CD4-positive, alpha-beta T cell treated with Interleukin-4 for 4 hours (primary cell): ENCODE measurements at places on chromosomes 2 and 18.

DNA sequence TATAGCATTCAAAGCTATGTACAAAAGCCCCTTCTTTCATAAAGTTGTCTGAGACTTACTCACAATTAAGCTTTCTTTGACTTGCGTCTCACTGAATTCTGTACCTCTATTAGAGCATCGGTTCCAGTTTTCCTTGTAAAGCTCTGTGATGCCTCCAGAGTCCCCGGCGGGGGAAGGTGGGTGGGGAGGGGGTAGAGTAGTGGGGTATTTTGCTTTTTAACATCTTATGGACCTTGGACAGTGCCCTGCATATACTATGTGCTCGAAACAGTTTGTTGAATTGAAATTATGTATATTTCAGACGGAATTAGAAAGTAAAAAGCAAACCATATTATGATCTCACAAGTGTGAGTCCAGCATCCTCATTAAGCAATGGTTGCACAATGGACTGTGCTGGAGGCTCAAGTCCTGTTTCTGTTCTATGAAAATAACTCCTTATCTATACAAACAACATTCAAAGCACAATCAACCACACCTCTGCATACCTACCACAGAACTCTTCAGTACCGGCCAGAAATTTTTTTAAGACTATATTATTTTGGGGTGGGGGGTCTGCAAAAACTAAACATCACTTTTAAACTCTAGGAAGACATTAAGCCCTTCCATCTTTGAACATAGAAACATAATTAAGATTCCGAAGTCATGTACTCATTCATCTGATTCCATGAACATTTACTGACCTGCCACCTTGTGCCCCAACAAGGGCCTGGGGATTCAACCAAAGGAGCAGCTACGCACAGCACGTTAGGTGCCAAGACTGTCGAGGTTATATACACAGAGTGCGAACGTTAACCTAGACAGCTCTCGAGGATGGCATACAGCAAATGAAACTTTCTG, 908 bp downstream of the STAT1 start:
- no peak for DNase-seq

DNA sequence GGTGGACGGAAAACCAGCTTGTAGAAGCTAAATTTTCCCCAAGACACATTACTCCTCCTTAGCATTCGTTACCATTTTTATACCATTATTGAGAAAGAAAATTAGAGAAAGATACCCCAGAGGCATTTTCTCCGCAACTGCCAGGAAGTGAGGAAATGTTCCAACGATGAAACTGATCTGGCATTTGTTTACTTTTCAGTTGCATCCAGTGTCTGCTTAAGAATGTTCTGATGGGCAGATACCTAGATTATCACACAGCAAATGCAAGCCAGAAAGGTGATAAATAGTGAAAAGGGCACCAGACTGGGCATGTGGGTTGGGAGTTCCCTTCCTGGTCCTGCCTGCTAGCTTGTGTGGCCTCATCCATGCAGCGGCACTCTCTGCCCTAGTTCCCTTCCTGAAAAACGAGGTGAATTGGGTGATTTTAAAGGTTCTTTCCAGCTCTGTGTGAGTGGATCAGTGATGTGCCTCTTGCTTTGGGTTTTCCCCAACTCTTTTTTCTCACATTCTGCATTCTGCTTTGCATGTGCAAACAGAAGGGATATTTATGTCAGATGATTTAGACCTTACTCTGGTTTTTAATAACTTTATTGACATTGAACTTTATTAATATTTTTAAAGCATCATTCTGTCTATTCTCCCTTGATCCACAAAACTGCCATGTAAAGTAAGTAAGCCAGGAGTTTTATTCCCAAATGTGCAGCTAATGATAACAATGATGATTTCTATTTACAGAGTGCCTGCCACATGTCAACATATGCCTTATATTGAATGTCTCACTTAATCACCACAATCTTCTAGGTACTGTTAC, 139.6 kb downstream of the INSIG2 start:
- DNase-seq, result no peak

DNA sequence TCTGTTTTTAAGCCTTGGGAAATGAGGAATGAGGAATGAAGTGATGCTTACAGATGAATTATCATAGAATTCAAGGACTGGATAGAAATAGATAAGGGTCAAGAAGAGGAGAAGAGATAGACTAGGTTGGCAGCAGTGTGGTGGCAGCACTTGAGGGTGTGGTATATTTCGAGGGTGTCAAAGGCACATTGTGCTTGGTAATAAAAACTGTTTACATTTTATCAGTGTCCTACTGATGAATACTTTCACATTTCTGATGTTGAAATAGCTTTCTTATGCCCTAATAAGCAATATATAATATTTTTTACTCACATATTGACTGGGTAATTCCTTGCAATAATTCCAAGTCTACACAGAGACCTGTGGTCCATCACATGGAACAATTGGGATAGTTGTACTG, 3.4 kb downstream of the TFPI start:
- no peak for DNase-seq

DNA sequence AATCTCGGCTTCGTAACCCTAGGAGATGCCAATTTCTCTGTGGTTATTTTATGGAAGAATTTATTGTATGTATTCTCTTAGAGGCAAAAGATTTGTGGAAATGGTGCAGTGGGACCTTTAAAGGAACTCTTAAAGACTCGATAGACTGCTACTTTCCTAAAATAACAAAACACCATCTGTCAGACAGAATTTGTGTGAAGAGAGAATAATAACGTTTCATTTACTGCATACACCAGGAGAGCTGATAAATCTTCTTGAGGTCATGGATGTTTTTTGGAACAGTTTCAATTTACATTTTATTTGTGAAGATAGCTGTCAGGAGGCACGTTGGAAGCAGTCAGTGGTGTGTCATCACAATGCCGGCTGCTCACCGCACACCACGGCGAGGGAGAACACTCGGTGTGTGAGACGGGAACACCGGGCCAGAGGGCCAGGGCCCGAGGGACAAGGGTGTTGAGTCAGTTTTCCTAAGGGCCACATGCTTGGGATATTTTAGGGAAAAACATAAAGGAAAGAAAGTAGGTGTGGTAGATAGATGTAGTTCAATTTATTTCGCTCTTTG, 1681.0 kb upstream of the DDX18 start:
- DNase-seq, result no peak

DNA sequence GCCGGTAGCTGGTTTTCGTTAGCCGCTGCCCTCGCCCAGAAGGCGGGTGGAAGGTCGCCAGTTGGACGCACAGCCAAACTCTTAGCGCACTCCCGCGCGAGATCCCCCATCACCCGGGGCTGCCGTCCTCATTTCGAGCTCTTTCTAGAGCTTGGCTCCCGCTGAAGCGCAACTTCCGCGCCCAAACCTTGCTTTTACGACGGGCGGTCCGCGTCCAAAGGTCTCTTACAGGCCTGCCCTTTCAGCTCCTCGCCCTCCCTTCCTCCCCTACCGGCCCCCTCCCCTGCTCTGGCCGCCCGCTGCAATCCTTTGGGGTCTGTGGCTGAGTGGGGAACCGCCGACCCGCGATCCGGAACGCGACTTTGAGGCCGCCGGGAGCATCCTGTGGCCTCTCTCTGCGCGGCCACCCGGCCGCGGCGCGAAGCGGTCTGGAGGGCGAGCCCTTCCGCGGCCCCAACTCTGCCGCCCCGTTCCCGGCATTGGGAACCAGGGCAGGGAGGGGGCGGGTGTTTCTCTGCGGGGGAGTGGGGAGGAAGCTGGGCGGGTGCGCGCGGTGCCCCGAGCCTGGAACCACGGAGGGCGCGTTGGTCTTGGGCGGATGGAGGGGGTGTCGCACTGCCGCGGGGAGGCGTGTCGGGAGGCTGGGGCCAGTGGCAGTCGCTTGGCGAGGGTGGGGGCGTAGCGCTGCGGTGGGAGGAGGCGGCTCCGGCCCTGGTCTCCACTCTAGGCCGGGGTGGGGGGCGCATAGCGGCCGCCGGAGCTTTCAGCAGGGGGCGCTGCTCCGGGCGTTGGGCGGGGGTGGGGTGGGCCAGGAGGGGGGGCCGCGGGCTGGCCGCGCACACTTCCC, at the start of gene GDF7:
TSS of gene GDF7 (plus strand) at position 841 of the 847 bp plus-strand sequence. CDS start 96 bp downstream, outside the sequence.
- no peak for DNase-seq

GRCh38 chr18:74803769-74804168, 206.1 kb downstream of the ZNF407 start:
- no peak for DNase-seq

DNA sequence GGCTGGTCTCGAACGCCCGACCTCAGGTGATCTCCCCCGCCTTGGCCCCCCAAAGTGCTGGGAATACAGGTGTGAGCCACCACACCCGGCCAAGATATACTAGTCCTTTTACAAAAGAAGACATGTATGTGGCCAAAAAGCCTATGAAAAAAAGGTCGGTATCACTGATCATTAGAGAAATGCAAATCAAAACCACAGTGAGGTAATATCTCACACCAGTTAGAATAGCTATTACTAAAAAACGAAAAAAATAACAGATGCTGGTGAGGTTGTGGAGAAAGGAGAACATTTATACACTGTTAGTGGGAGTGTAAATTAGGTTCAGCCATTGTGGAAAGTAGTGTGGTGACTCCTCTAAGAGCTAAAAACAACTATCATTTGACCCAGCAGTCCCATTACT, 26.4 kb downstream of the KLHL23 start:
- no peak for DNase-seq

GRCh38 chr2:114925296-114926255, 483.1 kb downstream of the DPP10 start:
- no peak for DNase-seq

DNA sequence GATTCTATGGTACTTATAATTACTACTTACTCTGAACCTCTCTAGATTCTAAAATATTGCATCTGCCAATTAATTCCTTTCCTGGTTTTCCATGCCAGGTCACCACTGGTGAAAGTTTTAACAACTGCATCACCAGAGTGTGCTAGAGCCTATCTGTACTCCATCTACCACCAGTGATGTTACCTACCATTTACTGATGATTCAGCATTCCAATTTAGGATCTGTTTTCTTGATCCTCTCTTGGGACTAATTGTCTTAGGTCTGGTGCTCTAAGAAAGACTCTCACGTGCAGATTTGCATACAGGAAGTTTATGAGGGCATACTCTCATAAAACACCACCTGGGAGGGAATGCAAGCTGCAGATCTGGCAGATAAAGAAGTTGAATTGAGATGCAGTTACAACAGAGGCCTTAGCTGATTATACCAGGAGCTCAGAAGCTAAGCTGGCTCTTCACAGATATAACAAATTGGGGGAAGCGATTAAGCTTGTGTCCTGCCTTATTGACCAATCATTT, 347.6 kb upstream of the VRK2 start:
- DNase-seq, result no peak

GRCh38 chr2:218325566-218326160, 31.0 kb upstream of the CATIP start:
- DNase-seq, result no peak

- no peak for DNase-seq
Measured at GRCh38 chr2:26870585-26871095, 22.7 kb downstream of the DPYSL5 start.

DNA sequence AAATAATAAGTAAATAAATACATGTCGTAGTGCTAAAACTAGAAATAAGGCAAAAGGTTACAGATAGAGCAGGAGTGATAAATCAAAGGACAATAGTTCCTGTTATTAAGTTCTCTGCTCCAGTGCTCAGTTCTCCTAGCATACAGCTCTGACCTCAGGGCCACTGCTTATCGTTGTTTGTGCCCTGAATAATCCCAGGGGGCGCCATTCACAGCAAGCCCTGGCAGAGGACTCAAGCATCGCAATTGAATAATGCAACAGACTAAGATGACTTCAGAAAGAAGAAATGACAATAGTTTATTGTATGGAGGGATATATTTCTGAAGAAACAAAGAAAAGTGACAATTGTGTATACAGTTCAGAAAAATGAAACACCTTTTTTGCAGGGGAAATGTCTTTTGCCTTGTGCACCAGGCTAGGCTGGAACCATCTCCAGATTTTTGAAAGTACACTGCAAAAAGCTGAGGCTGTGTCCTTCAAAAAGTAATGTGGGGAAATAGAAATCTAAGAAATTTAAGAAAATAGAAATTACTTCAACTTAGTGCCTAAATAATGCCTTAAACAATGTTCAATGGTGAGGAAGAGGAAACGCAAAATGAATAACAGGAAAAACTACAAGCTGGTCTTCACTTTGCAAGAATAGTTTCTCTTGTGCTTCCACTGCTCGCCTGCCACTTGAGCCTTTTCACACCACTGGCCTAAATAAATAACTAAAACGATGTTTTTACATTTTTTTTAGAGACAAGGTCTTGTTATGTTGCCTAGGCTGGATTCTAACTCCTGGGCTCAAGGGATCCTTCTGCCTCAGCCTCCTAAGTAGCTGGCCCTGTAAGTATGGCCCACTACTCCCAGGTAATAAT, 19.0 kb upstream of the CCNYL1 start:
- peak; percentile 47 for DNase-seq

DNA sequence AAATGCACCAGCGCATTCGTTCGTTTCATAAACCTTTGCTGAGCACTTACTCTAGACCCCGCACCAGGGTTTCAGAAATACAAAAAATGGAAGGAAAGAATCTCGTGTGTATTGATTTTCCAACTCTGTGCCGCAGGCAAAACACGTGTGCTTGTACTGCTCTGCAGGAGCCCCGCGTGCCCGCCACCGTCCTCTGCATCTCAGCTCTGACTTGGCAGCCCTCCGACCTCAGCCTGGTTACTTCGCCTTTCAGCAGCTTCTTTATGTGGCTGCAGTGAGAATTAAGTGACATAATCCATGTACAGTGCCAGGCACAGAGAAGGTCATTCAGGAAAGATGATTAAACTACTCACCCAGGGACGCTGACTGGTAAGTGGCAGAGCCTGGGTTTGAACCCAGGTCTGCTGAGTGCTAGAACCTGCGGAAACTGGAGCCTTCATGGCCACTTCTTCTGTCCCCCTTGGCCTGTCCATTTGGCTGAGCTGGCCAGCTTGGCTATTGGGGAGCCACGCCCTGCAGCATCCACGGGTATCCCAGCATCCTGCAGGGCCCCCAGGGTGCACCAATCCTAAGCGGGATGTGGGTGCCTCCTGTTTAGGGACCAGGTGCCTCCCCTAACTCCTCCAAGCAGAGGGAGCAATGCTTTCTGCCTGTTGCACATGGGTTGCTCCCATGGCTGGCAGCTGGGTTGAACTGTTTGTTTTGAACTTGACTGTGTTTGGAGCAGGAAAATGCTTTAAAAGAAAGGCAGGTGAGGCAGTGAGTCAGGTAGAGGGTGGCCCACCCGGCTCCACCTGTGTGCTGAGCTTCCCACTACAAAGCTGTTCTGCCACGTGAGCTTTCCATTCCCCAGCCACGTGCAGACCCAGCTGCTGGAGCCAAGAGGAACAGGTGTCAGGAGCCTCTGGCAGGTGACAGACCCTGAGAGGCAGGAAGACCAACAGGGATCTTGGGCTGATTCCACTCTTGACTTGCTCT, 34.3 kb downstream of the INHBB start:
- DNase-seq, result no peak

- no peak for DNase-seq
Measured at GRCh38 chr2:176174382-176174823, 14.1 kb upstream of the HOXD1 start.

- DNase-seq, result no peak
Measured at GRCh38 chr2:204892506-204893255, 347.4 kb downstream of the PARD3B start.

DNA sequence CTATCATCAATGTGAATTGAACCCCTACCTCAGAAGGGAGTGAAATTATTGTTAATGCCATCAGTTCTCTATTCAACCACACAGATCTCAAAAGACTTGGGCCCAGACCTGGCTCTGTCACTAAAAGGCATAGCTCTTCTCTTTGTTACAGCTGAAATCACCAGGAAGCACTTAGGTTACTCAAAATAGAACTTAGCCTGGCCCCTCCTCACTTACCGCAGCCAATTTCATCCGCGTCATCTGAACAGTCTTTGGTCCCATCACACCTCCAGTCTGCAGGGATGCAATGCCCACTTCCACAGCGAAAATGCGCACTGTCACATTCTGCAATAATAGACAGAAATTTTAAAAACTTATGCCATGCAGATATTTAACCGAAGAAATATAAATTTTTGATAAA, 41.8 kb downstream of the LRP2 start:
- no peak for DNase-seq
